ENCODE measurements at places on chromosomes 1 and 21.

DNA sequence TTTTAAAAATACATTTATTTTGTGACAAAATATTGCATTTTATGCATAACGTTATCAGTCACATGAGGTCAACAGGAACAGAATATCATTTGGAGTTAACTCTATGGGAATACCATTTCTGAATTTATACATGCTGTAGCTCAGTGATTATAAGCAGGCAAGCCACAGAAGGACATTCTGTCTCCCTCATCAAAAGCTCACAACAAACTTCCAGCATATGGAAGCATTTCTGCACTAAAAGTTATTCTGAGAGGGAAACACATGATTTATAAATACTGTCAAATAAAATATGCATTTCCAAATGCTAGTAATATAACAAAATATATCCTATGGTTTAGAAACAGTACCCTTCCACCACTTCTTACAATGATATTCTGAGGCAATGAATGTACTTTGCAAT is 854.1 kb upstream of the B3GALT2 start:
- DNase-seq: no peak

GRCh38 chr1:67683766-67684525 is 1.1 kb upstream of the GADD45A start:
- no peak for DNase-seq

GRCh38 chr1:109759513-109760334 is 4.0 kb downstream of the EPS8L3 start:
- DNase-seq: no peak

DNA sequence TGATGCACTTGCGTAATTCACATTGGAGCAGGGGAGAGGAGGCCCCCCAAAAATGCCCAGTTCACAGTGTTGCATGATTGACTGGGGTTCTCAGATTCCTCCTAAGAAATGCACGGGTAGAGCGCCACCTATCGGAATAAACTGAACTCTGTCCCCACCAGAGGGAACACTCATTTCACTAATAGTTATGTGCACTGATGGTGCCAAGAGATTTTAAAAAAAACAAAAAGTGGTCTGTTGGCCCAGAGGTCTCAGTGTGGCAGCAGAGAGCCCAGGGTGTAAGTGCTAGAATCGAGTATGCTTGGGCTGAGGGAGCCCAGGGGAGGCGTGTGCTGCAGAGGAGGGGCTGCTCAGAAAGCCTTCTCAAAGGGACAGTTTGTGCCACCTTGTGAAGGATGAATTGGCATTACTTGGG is 6.9 kb downstream of the PINK1 start:
- DNase-seq: peak; percentile 51

GRCh38 chr1:54161495-54162168 is 8.8 kb upstream of the CDCP2 start:
- DNase-seq: no peak

GRCh38 chr1:1921901-1922701 is 3.0 kb upstream of the TMEM52 start:
- DNase-seq: no peak

GRCh38 chr1:200732438-200732837 is 6.3 kb upstream of the CAMSAP2 start:
- no peak for DNase-seq

- no peak for DNase-seq
These were observed 25.4 kb downstream of the ECE1 start for GRCh38 chr1:21264898-21265297.

DNA sequence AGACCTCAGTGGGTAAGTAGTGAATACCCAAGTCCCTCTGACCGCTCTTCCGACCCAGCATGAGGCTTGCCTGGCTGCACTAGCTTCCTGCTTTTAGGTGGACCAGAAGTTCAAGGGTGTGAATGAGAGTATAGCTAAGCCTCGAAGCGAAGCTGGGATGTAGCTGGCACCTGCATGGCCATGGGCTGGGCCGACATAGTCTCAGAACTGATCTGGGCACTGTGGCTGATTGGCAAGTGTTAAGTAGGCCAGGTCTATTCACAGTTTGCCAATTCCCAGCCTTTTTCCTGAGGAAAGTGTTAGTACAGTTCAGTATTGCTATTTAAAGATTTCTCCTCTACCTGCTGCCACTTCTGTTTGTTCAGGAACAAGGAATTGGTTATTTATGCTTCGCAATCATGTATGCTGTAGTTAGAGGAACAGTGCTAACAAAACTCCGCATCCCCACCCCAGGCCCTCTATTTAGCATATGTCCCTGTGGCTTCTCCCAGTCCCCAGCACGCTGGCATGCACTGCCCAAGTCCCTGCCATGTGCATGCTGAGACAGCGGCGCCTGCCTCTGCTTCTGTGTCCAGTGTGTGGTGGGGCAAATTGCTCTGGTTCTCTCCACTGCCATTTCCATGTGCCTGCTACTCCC is 16.3 kb downstream of the SPATA46 start:
- no peak for DNase-seq

DNA sequence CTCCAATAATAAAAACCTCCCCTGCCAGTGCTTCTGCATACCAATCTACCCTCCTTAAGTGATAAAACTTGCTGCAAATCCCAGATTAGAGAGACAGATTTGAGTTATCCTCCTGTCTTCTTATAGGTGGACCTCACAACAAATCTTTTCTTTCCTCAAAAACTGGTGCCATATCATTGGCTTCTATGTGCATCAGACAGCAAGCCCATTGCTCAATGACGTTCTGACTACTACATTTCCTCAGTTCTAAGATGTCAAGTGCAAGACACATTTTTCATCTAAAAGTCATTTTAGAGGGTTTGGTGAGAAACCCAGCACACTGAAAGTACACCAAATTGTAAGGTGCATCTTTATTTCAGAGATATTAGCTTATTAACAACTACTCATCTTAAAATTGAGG is 107.8 kb upstream of the VAV3 start:
- no peak for DNase-seq

DNA sequence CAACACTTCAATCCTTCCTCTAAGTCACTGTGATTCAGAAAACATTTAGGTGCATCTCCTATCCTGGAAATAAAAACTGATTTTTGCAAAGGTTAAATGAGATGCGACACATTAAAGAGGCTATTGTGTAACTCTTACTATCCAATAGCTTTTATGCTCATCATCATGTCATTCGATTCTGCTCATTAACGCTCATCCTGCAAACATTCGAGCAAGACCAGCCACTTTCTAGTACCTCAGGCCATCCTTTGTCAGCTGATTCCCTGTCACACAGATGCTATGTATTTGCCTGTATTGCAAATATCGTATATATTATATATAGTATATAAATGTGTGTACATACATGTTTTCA is 131.6 kb downstream of the TLR5 start:
- DNase-seq: no peak

GRCh38 chr1:178048426-178048825 is 45.5 kb upstream of the RASAL2 start:
- no peak for DNase-seq

DNA sequence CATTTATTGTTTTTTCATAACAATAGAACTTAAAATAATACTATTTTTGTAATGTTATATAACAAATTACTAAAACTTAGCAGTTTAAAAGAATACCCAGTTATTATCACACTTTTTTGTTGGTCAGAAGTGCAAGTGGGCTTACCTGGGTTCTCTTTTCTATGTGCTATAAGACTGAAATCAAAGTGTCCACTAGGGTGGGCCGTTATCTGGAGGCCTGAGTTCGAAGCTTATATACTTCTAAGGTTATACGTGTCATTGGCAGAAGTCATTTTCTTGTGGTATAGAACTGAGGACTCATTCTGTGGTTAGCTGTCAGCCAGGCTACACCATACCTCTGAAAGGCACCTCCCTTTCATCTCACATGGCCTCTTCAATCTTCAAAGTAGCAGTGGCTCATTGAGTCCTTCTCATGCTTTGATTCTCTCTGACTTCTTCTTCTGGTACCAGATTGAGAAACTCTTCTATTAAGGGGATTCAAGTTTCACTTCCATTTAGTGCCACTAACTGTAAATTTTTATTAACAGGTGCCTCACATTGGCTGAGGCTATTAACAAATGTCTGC is 414.3 kb downstream of the AMY1C start:
- no peak for DNase-seq

DNA sequence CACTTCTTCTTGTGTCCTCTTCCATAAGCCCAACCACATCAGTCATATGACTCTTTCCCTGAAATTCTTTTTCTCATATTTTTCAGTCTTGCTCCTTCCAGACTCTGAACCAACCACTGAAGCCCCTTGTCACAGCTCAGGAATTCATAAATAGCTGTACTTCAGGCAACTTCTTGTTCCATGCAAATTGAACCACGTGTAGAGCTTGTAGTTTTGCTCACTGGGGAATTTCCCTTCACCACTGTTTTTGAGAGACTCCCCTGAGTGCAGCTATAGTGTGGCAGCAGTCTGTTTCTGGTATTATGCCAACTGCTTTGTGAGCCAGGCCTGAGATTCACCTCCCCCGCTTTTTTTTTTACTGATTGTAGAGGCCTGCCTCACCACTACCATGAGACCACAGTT is 150.3 kb upstream of the SPAG17 start:
- no peak for DNase-seq

GRCh38 chr21:18894387-18894786 is 490.8 kb upstream of the TMPRSS15 start:
- no peak for DNase-seq

- no peak for DNase-seq
These were observed 35.1 kb downstream of the IL6R start for GRCh38 chr1:154440036-154440804.

DNA sequence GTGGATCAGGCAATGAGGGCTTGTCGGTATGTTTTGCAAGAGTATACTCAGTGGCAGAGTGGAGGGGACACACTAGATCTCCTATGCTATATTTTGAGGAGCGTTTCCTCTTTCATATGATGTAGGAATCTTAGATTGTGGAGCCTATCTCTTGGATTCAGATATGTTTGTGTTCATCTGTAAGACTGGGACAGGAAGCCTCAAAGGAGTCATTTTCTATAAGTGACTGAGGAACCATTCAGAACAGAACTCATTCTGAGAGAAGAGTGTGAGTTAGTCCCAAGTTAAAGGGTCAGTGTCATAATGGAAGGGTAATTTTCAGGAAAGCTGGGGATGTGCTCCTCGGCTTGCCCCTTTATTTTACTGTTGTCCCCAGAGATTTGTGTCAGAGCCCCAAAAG is 107.7 kb downstream of the PTGS2 start:
- no peak for DNase-seq

DNA sequence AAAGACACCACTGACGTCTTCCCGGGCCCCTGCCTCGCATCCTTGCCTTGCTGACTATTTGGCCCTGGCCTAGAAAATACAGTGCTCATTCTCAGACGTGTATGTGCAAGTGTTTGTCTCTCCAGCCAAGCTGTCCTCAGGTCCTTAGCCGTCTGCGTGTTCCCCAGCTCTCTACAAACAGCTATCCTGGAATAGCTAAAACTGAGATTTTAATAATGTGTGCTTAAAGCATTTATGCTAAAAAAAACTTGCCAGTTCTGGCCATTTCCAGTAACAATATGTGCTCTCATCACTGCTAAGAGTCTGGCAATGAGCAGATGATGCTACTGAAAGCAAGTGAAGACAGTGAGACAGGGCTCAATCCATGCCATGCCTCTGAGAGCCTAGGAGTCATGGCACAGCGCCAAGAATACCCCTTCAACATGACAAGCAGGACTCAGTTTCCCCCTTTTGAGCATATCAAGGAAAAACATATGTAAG is 55.7 kb downstream of the IRF2BP2 start:
- no peak for DNase-seq

- DNase-seq: no peak
These were observed 189.5 kb upstream of the C1orf174 start for GRCh38 chr1:4089421-4090175.

- DNase-seq: no peak
These were observed 21.2 kb downstream of the HFM1 start for GRCh38 chr1:91383456-91383855.

GRCh38 chr1:168752171-168752832 is 23.3 kb upstream of the DPT start:
- DNase-seq: no peak

DNA sequence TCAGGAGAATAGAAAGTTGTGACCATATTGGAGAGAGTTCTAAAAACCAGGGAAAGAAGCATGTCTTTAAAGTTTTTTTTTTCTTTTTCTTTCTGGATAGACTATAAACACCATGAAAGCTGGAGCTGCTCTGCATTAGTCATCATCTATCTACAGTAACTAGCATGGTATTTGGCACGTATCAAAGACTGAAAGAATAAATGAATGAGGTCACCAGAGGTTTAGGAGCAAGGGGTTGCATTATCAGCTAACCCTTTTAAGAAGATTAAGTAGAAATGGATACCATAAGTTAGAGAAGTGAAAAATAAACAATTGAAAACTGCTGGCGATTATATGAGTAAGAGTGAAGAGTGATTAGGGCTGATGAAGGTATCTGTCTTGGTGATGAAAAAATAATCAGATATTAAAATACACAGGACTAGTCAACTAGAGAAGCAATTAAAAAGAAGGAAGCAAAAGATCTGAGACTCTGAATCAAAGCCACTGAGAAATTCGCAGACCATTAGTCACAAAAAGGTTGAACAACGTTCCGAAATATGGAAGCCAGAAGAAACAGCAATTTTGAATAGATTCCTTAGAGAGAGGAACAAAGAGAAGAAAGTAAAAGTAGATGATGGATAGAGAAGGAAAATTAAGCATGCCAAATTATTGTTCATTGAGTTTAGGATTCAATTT is 536.4 kb downstream of the DPYD start:
- no peak for DNase-seq

DNA sequence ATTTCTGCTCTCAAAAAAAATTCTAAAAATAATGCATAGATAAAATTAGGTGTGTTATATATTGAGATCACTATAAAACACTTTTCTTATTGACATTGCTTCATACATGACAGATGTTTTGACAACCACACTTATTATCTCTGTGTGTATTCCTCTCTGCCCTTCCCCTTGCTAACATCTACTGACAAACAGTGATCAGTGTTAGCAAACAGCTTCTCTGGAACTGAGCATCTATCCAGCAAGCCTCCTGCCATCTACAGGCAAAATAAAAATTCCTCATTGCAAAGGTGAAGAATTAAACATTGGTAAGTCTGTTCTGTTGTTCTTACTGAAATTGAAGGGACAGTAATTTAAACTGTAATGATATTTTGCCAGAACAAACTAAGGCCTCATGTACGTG is 2153.9 kb downstream of the NCAM2 start:
- DNase-seq: no peak

DNA sequence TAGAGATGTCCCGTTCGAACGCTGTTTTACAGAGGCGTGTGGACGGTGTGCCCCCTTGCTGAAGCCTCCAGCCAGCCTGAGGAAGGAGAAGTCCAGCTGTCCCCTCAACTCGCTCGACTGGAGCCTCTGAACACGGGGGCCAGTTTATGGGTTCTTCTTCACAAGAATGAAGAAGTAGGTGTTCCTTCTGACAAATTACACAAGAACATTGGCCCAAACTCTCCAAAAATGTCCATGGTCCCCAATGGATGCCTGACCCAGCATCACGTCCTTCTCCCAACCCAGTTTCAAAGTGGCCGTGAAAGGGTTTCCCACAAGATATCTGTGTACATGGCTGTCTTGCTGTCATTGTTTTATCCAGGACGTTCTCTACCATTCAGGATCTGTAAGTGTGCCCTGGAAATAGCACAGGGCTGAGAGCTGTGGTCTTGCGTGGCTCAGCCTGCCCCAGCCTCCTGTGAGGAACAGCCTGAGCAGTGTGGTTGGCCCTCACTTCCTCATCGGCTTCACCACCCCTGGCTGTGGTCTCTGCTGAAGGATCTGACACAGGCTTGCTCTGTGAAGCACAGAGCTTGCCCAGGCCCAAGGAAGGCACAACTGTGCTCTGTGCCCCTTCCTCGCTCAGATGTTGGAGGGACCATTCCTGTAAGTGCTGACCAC is 1.0 kb upstream of the S100B start:
- peak; percentile 31 for DNase-seq

Measured in activated T-helper 2 cell treated with anti-CD3 and anti-CD28 coated beads, Interferon-gamma antibody, Interleukin-2, Interleukin-4, amounts not matched to agents 10 μg/mL and 5 μg/mL and 100 μg/mL, durations not matched to agents 14 hours and 24 hours and 36 hours (primary cell).